NAMALWA (cell line): ENCODE measurements at places on chromosomes 5 and 9.
A peak's percentile ranks its signal among the peaks of the same experiment; 100 is the strongest.

GRCh38 chr9:5492965-5493678 lies 17.2 kb upstream of the PDCD1LG2 start:
- DNase-seq = no peak

DNA sequence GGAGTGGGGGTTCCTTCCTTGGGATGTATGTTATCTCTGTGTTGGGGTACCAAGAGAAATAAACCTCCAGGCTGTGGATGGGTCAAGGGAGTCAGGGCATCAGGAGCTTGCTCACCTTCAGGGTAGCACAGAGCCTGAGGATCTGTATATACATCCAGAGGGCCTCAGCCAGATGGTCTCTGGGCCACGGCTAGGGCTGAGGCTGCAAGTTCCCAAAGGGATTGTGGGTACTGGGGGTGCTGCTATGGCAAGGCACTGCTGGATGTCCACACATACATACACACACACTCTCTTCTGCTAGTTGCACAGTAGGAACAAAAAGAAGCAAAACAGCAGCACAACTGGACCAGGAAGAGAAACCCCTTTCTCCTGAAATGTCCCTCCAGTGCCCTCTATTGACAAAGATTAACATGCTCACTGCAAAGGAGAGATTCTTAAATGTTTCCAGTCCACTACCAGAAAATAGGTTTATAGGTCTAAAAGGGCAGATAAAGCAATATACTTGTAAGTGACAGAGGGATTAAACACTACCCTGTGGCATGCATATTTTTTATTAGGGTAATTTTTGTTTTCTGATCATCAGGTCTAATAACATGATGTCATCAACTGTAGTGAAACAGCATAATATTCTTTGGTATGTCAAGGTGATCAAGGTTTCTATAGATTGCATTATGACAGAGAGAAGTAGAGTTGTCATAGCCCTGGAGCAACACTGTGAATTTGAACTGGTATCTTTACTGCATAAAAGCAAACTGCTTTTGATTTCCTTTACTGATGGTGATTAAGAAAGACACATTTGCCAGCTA lies 56.3 kb upstream of the KCNN2 start:
- peak; percentile 47 for DNase-seq

- DNase-seq = no peak
Observed at GRCh38 chr9:2583308-2584013, 38.1 kb upstream of the VLDLR start.

GRCh38 chr5:139275956-139276355 lies 17.6 kb upstream of the MATR3 start:
- DNase-seq = no peak

DNA sequence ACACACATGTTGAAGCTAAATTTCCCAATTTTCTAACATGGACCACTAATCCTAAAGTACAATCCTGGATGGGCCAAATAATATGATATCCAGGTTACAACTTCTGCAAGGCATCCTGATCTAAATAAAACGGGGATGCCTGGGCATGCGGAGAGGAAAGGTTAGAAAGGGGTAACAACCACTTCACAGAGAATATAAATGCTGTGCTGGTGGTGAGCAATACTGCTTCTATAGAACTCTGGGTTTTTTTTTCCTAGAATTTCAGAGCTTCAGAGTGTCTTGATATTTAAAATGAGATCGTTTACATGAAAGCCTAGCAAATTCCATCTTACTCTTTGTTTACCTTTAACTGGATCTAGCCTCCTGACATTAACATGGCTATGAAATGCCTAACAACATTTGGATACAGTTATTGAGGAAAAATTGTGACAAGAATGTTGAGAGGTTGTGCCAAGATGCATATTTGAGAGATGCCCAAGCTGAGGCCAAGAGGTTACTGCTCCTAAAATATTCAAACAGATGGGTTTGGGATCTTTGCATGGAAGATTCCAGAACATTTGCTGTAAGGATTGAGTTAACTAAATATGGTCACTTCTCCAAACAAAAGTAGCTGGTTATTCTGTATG lies 22.4 kb downstream of the TNFAIP8 start:
- DNase-seq = no peak

- DNase-seq = no peak
Observed at GRCh38 chr9:128690684-128691034, 1.6 kb downstream of the SET start.

DNA sequence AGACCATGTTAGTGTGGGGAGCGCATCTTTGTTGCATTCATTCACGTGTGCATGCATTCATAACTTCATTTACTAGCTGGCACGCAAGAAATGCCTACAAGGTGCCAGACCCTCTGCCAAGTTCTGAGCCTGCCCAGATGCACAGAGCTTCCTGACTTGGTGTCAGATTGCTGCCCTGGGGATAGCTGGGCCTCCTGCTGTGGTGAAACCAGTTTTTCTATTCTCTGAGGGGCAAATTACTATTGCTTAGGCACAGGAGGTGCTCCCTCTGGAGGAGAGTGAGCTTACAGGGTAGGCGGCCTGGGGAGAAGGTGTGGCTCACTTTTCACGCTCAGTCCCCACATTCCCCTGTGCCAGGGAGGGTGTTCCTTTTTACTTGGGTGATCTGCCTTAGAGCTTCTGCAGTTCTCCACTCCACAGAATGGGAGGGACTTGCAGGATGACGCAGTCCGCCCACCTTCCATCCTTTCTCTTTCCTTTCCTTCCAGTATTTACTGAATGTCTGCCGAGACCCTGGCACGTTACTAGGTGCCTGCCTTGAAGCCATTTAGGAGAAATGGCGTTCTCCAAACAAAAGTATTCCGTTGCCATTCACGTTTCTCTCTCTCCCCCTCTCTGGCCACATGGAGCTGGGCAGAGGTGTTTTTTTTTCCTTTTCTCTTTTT lies 27.9 kb upstream of the CTNNA1 start:
- peak; percentile 11 for DNase-seq

GRCh38 chr5:2282034-2282690 lies 399.4 kb upstream of the IRX4 start:
- DNase-seq = no peak

GRCh38 chr9:92561374-92562330 lies 25.9 kb upstream of the ECM2 start:
- DNase-seq = no peak

DNA sequence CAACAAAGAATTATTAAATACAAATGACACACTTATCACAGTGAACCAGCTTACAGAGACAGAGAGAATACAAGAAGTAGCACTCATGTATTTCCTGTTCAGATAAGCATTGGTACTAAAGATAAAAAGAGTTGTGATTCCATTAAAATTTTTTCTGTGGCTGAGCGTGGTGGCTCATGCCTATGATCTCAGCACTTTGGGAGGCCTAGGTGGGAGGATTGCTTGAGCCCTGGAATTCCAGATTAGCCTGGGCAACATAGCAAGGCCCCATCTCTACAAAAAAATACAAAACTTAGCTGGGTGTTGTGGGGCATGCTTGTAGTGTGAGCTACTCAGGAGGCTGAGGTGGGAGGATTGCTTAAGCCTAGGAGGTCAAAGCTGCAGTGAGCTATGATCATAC lies 32.9 kb downstream of the FCHO2 start:
- DNase-seq = no peak

DNA sequence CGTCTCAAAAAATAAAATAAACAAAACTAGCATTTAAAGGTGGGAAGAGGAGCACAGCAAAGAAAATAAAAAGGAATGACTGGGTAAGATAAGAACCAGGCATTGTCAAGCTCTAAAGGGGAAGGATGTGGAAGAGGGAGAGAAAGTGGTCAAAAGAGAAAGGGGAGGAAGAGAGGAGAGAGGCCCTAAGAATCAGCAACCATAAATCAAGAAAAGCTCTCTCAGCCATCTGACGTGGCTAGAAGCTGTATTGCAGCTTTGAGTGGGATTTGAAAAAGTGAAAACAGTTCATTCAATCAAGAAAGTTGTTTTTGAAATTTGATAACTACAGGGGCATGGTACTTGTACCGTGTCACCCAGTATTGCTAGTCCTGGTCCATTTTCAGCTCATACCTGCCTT lies 45.4 kb upstream of the F2R start:
- DNase-seq = no peak

- peak; percentile 95 for DNase-seq
Observed at GRCh38 chr9:124264823-124265233, 7.1 kb downstream of the NEK6 start.

- DNase-seq = no peak
Observed at GRCh38 chr9:133487331-133487725, 8.4 kb upstream of the SLC2A6 start.

DNA sequence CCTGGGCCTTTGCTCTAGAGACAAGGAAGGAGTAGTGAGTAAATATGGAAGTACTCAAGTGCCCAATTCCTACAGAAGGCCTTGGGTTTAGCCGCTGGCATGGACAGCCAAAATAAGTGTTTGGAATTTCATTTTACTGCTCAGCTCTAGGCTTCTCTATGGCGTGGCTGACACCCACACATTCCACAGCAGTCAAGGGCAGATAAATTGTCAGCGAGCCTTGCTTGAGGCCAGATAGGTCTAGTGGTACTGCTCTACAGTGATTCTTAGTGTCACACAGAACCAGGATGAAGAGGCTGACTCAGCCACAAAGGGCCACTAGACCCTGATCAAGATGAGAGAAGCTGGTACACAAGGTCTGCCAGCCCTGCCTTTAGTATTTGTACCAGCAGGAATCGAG lies 111.0 kb upstream of the NFIB start:
- no peak for DNase-seq

GRCh38 chr5:155293605-155294178 lies 280.1 kb downstream of the KIF4B start:
- DNase-seq = no peak

- no peak for DNase-seq
Observed at GRCh38 chr5:138754699-138755057, 1.5 kb downstream of the CTNNA1 start.

- no peak for DNase-seq
Observed at GRCh38 chr5:45686620-45687019, 9.6 kb downstream of the HCN1 start.

DNA sequence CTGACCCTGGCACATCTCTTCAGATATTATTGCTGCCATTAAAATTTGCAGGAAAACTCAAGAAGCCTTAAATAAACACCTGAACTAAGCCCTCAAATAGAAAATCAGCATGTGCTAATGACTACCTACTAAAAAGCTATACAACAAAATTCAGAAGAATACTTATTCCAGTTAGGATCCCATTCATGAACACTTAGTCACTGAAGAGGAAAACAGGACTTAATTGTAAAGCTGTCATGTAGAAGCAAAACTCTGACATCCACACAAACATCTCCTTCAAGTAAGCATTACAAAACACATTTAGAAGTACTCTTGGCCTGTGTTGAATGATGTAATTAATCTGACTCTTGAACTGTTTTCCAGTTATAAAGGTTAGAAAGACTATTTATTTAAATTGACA lies 19.9 kb downstream of the ELL2 start:
- no peak for DNase-seq

DNA sequence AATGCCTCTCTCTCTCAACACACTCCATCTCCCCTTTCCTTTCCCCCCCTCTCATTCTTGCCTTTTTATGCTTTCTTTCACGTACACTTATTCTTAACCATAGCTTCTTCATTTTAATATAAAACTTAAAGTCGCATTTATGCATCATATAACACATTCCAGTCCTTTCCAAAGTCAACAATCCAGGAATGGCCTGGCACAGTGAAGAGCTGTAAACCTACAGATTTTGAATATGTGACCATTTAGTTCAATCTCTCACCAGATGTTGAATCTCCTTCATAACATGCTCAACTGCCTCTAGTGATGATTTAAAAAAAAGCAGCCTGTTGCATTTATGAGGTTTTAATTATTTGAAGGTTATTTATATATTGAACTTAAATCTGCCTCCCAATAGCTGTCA lies 186.2 kb upstream of the GRAMD2B start:
- no peak for DNase-seq

- DNase-seq = peak; percentile 16
Observed at GRCh38 chr5:137995077-137995748, 37.7 kb downstream of the FAM13B start.

DNA sequence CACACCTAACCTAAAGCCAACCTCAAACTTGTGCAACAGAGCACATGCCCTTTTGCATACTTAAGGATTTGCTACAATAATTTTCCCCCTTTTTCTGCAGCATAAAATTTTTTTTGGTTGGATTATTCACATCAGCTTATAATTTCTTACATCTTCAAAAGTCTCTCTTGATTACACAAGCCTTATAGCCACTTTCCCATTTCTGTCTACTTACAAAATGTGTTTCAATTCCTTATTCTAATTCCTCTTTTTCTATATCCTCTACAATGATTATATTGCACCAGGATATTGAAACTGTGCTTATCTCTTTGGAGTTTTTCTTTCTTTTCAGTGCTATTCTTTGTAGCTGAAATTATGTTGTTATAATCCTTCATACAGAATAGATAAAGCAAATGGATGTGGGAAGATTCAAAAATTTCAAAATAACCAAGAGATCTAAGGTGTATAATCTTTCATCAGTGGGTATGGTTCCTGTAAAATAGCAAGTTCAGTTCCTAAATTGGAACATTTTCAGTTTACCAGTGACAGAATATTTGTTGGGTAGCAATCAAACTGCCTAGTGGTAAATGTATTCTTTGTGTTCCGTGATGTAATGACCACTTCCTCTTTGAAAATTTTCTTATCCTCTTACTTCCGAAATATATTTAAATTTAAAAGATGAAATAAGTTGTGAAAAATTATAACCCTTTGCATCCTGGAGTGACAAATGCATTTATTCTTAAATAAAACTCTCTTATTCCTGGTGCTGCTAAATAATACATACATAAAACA lies 386.8 kb upstream of the CHD1 start:
- DNase-seq = no peak

GRCh38 chr5:146451411-146451810 lies 4.3 kb downstream of the TCERG1 start:
- no peak for DNase-seq

- no peak for DNase-seq
Observed at GRCh38 chr5:93461756-93462155, 119.3 kb downstream of the NR2F1-AS1 start.

DNA sequence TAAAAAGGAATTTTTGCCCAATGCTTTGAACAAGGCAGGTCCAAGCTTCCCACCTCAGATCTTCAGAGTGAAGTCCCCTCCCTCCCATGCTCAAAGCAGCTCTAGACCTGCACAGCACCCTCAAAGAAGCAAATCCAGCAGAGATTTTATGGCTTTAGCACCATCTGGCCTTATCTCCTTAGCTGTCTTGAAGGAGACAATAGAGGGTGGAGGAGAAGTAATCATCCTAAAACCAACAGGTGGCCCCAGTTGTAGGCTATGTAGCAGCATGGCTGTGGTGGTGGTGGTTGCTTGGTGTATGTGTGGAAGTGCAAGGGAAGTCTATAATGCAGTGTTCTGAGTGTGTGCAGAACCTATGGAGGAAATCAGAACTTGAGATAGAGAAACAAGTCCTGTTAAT lies 140.1 kb downstream of the GRIA1 start:
- no peak for DNase-seq

GRCh38 chr9:7342229-7342628 lies 457.3 kb downstream of the DMAC1 start:
- DNase-seq = peak; percentile 11

GRCh38 chr9:74958587-74958986 lies 5.9 kb upstream of the C9orf40 start:
- no peak for DNase-seq

GRCh38 chr9:69097064-69097463 lies 61.5 kb downstream of the FXN start:
- no peak for DNase-seq
